ENCODE measurements at places on chromosomes 16 and 17. TPM values are rescaled to one million over a fixed set of nuclear protein-coding genes. Genes with fewer than 3 reads are reported as not detected.

DNA sequence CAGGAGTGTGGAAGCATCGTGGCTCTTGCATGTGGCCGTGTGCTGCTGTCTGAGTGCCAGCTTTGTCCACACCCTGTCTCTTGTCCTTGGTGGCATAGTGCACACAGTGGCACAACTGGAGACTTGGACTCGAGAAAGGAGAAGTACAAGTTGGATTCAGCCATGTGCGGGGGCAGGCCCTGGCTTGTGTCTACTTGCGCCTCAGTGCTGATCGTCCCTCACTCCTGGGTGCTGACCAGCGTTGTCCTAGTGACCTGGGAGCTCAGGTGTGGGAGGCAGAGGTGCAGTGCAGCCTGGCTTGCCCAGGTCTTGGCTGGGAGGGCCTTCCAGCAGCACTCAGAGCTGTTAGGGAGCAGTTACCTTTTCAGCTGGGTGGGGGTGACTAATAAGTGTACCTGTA lies 20.6 kb downstream of the MPRIP start:
- DNase-seq, result no peak

GRCh38 chr17:1762233-1762900 lies 507 bp downstream of the SERPINF1 start:
- no peak for DNase-seq

DNA sequence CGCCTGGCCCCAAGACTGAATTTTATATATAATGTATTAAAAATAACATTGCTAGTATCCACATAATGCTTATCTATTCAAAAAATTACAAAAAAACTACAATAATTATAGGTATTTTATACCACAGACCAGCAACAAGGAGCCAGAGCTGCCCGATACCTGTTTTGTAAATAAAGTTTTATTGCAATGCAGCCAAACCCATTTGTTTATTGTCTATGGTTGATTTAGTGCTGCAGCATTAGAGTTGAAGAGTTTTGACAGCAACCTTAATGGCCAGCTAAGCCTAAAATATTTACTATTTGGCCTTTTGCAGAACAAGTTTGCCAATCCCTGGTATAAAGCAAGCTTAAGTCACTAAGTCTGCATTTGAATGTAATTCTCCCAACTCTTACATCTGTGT lies 5.6 kb downstream of the MEIOC start:
- DNase-seq, result no peak

TRPV2 gene
- 8.6 TPM for polyA plus RNA-seq

KAT2A gene
- 38.6 TPM for polyA plus RNA-seq

ZFHX3 gene
- polyA plus RNA-seq, result 2.3 TPM

TSPOAP1 gene
- 12.5 TPM for polyA plus RNA-seq

FKBP10 gene
- polyA plus RNA-seq, result 19.6 TPM

LYRM9 gene
- 29.1 TPM for polyA plus RNA-seq

TP53TG3B gene
- polyA plus RNA-seq, result not detected

EVI2B gene
- 2.0 TPM for polyA plus RNA-seq
